ENCODE measurements at places on chromosomes 1 and 21.
A peak's percentile ranks its signal among the peaks of the same experiment; 100 is the strongest.

GRCh38 chr1:21257431-21258135, 32.7 kb downstream of the ECE1 start:
- no peak for DNase-seq

GRCh38 chr1:115771094-115771846, 2.8 kb upstream of the CASQ2 start:
- peak; percentile 1 for DNase-seq

DNA sequence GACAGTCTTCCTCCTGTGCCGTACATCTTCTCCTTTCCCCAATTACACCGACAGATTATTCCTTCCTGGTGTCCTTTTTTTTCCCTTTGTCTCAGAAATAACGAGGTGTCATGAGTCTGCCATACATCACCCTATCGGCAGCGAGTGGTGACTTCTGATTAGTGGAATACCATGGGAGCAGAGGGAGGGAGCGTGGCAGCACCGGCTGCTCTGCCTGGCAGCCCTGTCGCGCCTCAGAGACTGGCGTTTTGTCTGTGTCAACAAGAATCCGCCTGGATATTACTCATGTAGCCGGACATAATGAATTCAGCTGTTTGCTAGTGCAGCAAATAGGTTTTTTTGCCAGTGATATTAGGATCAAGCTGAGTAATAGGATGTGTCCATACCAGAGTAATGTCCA, 51.8 kb downstream of the UTP25 start:
- peak; percentile 83 for DNase-seq

DNA sequence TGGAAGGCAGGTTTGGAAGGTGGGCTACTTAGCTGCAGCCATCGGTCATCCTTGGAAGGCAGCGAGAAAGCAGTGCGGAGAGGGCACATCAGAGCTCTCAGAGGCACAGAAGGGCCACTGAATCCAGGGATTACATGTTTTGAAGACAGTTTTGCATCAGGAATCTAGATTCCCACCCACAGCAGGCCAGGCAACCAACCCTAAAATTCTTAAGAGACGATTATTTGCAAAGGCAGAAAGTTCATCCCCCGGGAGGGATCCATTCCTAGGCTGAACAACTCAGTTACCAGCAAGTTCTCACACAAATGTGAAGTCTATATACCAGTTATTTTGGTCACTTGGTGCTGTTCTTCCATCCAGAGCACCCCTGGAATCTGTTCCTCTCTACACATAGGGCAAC, 457.3 kb upstream of the VAMP3 start:
- no peak for DNase-seq

- no peak for DNase-seq
Measured at GRCh38 chr1:192698731-192699130, 62.8 kb downstream of the RGS13 start.

DNA sequence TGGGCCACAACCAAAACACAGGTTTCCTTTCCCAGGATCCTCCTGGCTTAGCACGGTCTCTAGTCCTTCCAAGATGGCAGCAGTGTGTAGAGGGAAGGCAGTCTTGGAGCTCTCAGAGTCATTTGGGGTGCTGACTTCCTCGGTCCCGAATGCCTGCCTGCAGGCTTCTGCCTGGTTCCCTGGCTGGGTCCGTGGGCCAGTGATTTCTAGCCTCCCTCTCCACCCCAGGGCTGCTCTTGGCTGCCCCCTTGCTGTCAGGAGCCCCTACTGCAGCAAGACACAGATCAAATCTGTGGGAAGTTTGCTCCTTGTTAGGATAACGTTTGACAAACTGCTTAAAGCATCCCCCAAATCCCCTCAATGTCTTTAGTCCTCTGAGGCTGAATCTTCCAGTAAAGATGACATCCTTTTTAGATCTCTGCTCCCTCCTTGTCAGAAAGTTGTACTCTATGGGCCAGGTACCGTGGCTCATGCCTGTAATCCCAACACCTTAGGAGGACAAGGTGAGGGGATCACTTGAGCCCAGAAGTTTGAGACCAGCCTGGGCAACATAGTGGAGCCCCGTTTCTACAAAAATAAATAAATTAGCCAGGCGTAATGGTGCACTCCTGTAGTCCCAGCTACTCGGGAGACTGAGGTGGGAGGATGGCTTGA, 272.5 kb downstream of the RRAGC start:
- DNase-seq, result peak; percentile 64

DNA sequence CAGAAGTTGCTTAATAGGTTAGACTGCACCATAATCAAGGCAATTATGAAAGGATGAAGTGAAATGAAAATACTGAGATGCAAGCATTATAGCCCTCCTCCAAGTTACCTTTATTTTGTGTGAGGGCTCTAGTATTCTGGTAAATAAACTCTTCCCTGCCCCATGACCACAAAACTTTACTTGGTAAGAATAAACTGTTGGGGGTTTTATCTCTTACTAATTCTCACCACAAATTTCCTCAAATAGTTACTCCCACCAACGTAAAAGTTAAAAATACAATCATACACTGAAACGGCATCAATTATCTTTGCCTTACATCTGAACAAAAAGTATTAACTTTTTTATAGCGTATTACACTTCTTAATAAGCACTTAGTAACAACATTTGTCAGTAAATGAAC, 29.5 kb downstream of the C21orf91 start:
- no peak for DNase-seq

DNA sequence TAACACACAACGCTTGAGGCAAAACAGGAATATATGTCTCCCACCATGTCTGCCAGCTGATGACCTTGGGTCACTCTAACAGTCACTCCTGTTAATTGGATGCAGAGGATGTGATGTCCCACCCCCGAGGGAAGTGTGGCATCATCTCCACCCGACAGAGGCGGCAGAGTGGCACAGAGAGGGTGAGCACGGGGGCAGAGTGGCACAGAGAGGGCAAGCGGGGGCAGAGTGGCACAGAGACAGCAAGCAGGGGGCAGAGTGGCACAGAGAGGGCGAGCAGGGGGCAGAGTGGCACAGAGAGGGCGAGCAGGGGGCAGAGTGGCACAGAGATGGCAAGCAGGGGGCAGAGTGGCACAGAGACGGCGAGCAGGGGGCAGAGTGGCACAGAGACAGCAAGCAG, 44.3 kb downstream of the DISP3 start:
- no peak for DNase-seq

- peak; percentile 50 for DNase-seq
Measured at GRCh38 chr1:234970731-234971476, 157.7 kb downstream of the TOMM20 start.

- no peak for DNase-seq
Measured at GRCh38 chr21:42216726-42217572, 2.0 kb upstream of the ABCG1 start.

- DNase-seq, result no peak
Measured at GRCh38 chr1:154481053-154481452, 21.0 kb upstream of the TDRD10 start.

DNA sequence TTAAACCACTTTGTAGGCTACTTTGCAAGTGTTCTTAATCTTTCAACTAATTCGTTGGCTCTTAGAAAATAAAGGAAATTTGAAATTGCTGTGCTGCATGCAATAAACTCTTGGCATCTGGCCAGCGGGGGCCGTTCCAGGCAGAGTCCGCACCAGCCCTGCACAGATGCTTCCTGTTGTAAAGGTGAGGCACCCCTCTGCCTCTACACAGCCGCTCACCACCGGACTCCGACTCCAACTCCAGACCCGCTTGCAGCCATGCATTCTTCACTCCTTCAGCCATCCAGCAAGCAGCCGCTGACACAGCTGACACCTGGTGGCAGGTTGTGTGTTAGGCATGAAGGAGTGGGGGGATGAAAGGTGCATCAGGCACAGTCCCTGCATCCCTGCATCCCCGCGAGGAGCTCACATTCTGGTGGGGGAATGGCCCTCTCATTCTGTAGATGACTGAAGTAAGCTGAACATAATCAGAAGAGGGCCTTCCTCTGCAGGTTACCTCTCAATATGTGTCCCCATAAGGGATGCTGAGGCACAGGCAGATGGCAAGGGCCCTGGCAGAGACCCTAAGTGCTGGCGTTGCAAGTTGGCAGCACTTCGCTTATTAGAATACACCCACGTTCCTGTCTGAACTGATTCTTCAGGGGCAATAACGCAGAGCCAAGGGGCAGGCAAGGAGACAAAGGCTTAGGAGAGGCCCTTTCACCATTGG, 56.8 kb downstream of the GLIS1 start:
- DNase-seq, result peak; percentile 87
